Activated CD4-positive, alpha-beta T cell treated with anti-CD3 and anti-CD28 coated beads, Interleukin-2, amount 50 U/mL, for 24 hours (primary cell): ENCODE measurements at places on chromosomes 7 and 10.
A peak's percentile ranks its signal among the peaks of the same experiment; 100 is the strongest.

GRCh38 chr10:72367301-72367960, 12.7 kb upstream of the DNAJB12 start:
- DNase-seq, result no peak

DNA sequence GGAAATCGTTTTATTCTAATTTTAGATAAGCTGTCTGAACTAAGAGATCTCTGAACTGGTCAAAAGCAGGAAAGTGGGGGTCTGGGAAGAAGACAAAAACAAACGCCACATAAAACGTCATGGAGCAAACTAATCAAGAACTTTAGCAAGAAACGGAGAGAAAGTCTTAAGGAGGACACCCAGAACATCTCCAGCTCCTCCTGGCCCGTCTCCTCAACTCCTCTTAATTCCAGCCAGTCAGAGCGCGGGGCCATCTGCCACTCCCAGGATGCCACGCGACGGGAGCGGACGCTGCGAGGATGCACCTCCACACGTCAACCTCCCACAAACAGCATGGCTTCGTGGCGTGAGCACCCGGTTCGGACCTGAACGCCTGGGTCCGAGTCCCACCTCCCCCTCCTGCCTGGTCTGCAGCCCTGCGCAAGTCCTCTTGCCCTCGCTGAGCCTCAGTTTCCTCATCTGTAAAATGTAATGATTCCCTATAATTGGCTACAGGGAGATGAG, 598 bp downstream of the MMS19 start:
- DNase-seq, result peak; percentile 75

- no peak for DNase-seq
These were observed 245.0 kb upstream of the SORCS1 start for GRCh38 chr10:107409522-107409921.

GRCh38 chr10:32367793-32368453, 21.0 kb upstream of the EPC1 start:
- DNase-seq, result peak; percentile 37

DNA sequence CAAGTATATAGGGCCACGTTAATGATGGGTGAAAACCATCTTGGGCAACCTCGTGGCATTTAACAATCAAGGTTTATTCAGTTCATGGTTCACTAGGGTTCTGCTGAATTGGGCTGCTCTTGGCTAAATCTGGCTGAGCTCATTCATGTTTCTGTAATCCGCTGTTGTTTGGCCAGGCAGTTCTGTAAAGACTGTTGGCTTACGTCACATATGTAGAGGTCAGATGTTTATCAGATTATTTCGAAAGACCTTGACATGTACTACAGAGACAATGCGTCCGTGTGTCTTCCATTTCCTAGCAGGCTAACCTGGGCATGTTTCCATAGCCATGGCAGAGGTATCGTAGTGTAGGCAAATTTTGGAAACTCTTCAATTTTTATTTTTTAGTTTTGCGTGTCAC, 190.0 kb upstream of the ZWINT start:
- no peak for DNase-seq

DNA sequence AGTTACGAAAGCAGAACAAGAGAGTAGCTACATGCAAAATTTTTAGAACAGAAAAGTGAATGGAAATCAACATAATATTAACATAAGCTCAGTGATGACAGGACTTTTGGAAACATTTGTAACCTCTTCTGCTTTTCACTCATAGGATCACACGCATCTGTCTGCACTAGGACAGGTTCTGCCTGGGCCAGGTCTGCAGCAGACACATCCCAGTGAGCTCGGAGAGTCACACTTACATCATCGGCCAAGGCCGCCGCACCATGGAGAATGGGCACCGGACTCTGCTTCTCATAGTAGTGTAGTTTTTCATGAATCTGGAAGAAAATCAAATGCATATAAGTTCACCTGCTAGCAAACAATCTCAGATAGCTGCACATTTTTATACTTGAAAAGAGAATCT, 150.9 kb upstream of the ODAD2 start:
- no peak for DNase-seq
